ENCODE measurements at places on chromosomes 2 and 18. TPM values are rescaled to one million over a fixed set of nuclear protein-coding genes. Genes with fewer than 3 reads are reported as not detected.

Gene ST6GAL2
- not detected for total RNA-seq

Gene CCDC150
- total RNA-seq, result 2.3 TPM

Gene TRABD2A
- total RNA-seq, result 2.4 TPM

Gene C2orf78
- total RNA-seq, result not detected

Gene NT5C1B
- total RNA-seq, result not detected

Gene C2orf80
- not detected for total RNA-seq

Gene IL1R1
- total RNA-seq, result 381 TPM

Gene GAL3ST2
- 2.2 TPM for total RNA-seq

Gene ERFE
- total RNA-seq, result not detected

Gene TXNDC2
- total RNA-seq, result not detected

Data from subcutaneous adipose tissue (tissue), 4 donors.